NCI-H1092 treated with DMSO at 0.1 percent for 48 hours (cell line): ENCODE measurements at places on chromosomes 3 and 15.

DNA sequence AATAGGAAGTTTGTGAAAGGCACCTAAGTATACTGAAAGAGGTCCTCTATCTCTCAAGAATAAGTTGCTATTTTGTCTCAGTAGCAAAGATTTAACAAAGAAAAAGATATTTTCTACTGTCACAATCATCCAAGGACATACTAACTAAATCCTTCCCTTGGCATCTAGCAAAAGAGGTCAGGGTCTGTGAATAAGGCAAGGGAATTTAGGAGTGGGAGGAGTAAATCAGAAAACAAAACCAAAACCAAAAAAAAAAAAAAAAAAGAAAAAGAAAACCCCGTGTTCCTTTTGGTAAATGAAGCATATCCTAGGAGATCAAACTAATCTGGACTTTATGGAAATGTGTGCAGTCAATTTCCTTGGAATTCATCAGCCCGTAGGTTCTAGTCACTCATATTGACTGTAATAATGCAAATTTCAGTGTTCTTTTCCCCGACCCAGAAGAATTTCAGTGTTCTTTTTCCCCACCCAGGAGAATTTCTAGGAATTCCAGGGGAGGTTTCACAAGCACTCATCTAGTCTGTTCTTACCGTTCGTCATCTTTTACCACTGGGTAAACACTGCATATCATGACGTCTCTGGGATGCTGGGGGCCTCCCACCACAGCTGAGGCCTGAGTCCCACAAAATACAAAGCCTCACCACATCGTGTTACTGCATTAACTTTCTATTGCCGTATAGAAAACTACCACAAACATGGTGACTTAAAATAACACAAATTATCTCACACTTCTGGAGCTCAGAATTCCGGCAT is 113.8 kb upstream of the CCDC54 start:
- DNase-seq, result no peak

- no peak for DNase-seq
Observed at GRCh38 chr3:74033381-74033780, 408.6 kb upstream of the PDZRN3 start.

- DNase-seq, result no peak
Observed at GRCh38 chr3:122000936-122001605, 21.0 kb downstream of the ILDR1 start.

- DNase-seq, result no peak
Observed at GRCh38 chr3:45347315-45348000, 40.9 kb upstream of the LARS2 start.
